ENCODE measurements at places on chromosomes 4 and X. TPM values are rescaled to one million over a fixed set of nuclear protein-coding genes. Genes with fewer than 3 reads are reported as not detected.
A peak's percentile ranks its signal among the peaks of the same experiment; 100 is the strongest.

- H3K4me3 ChIP-seq = no peak overlapping the region
- no peak overlapping the region for H3K27ac ChIP-seq
- H3K4me1 ChIP-seq = no peaks in the 10 kb centered on the region
- H3K27me3 ChIP-seq = no peaks in the 10 kb centered on the region
These were observed 49.2 kb downstream of the CRLF2 start for GRCh38 chrX:1163231-1163630.

DNA sequence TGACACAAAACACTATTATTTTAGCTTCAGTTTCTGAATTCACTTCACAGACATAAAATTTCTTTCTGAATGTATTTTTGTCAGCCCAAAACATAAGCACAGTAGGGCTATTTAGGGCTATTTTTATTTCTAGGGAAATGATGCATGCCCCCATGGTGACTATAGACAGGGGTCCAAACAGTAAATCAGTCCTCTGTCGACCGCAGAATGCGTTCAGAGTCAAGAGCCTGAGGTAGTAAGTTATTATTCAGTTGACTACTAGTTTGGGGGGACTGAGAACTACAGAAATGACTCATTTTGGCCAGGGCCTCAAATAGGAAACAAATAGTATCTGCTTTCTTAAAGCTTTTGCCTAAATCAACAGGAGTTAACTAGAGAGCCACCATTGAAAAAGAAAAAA, 414.4 kb downstream of the AFF2 start:
- H3K4me3 ChIP-seq = no peak overlapping the region
- H3K27ac ChIP-seq = no peak overlapping the region
- no peaks in the 10 kb centered on the region for H3K36me3 ChIP-seq
- no peaks in the 10 kb centered on the region for H3K27me3 ChIP-seq

- peaks cover 15% of the 10 kb centered on the region for H3K4me1 ChIP-seq
- DNase-seq = no peak
- no peak overlapping the region for H3K27ac ChIP-seq
- H3K4me3 ChIP-seq = no peak overlapping the region
These were observed 2.2 kb downstream of the AIMP1 start for GRCh38 chr4:106318511-106318910.

DNA sequence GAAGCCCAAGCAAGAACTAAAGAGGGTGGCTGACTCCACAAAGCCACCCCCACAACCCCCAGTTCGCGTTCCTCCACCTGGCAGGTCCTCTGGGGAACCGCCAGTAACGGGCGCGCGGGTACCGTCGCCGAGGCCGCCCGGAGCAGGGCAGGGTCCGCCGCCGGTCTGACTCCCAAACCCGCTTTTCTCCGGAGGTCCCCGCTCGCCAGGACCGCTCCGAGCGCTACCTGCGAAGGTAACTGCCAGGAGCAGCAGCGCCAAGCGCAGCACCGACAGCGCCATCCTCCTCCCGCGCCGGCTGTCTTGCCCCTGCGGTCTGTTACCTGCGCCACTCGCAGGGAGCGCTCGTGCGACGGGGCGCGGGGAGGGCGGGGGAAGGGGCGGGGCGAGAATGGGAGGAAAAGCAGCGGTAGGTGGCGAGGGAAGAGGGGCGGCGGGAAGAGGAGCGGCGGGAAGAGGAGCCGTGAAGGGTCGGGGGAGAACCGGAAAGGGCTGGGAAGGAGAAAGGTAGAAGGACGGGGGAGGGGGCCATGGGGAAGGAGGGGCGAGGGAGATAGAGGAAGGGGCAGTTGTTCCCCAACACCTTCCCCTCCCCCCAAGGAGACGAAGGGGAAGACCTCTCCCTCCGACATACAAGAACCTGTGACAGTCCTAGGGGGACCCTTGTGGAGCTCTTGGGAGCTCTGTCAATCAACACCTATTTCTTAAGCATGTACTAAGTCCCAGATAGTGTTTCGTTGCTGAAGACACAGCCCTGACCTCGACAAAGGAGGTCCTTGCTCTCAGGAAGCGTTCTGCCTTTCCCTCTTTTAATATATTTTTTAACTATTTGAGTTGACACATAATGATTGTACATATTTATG, at the start of gene SPINK2:
Gene SPINK2, minus strand, starts transcription at position 321 of the 863 bp plus-strand sequence. Its CDS starts 39 bp downstream, at position 282.
- H3K4me3 ChIP-seq = peak within 1 kb of the TSS; percentile 54
- no peak within 1 kb of the TSS for H3K27ac ChIP-seq
- peaks cover 8% of the 10 kb centered on the region for H3K4me1 ChIP-seq

GRCh38 chrX:13428053-13428786, 108.4 kb upstream of the ATXN3L start:
- H3K4me1 ChIP-seq = peaks cover 20% of the 10 kb centered on the region
- H3K36me3 ChIP-seq = no peaks in the 10 kb centered on the region
- peak overlapping the region; percentile 88 for H3K27ac ChIP-seq
- no peaks in the 10 kb centered on the region for H3K27me3 ChIP-seq

GRCh38 chr4:16496501-16496900, 270.2 kb upstream of the TAPT1 start:
- no peak overlapping the region for H3K27ac ChIP-seq
- H3K4me3 ChIP-seq = no peak overlapping the region
- H3K36me3 ChIP-seq = no peaks in the 10 kb centered on the region
- no peaks in the 10 kb centered on the region for H3K27me3 ChIP-seq

DNA sequence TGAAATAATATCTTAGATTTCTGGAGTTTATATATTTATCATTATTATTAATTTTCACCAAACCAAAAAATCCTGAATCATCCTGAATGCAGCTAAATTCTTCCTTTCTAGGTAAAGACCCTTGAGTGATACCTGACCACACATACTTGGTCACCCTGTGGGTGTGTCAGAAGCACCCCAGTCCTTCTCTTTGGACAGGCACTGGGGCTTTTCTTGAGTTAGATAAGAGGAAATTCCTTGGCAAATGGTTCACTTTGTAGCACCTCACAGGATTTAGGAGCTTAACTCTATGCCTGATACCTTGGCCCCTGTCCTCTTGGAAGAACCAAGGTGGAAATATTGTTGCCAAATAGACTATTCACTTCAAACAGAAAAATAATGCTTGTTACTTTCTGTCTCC, 69.6 kb upstream of the PNPLA4 start:
- H3K4me3 ChIP-seq = no peak overlapping the region
- H3K27me3 ChIP-seq = no peaks in the 10 kb centered on the region
- H3K27ac ChIP-seq = no peak overlapping the region

- no peak for DNase-seq
- H3K27ac ChIP-seq = no peak overlapping the region
- H3K4me3 ChIP-seq = no peak overlapping the region
- H3K27me3 ChIP-seq = no peaks in the 10 kb centered on the region
- no peaks in the 10 kb centered on the region for H3K36me3 ChIP-seq
These were observed 73.7 kb downstream of the BEND2 start for GRCh38 chrX:18146954-18147353.

DNA sequence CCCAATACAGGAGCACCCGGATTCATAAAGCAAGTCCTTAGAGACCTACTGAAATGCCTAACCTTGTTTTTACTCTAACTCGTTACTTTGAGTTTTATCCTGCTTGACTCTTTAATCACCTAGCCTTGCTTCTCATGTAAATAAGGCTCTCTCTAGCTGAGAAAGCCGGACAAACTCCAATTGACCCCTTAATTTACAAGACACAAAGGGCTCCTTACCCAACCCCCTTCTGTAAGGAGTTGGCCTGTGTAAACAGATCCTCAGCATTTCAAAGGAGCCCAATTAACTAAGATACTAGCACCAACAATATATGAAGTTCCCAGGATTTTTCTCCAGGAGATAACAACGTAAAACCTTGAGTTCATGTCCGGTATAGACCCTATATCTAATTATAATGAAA, 61.7 kb downstream of the CT47B1 start:
- H3K4me3 ChIP-seq = no peak overlapping the region
- no peaks in the 10 kb centered on the region for H3K27me3 ChIP-seq
- DNase-seq = no peak
- no peaks in the 10 kb centered on the region for H3K4me1 ChIP-seq
- H3K27ac ChIP-seq = no peak overlapping the region

DNA sequence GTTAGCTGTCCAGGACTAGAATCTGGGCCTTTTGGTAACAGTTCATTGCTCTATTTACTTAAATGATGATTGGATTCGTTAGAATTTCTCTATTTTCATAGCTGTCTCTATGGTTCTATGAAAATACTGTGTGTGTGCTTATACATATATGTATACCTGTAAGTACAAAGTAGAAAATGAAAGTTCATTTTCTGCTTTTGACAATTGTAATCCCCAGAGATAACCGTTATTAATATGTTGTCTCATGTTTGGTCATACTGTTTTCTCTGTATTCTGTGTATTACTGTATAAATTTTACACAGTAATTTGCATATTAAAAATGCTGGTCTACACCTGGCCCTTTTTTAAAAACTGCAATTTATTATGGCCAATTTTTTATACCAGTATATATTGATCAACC, 55.4 kb downstream of the CLCN3 start:
- DNase-seq = no peak
- H3K36me3 ChIP-seq = no peaks in the 10 kb centered on the region
- no peak overlapping the region for H3K4me3 ChIP-seq
- no peak overlapping the region for H3K27ac ChIP-seq
- no peaks in the 10 kb centered on the region for H3K27me3 ChIP-seq
- H3K4me1 ChIP-seq = no peaks in the 10 kb centered on the region

GRCh38 chrX:70279081-70279480, 2.9 kb upstream of the RAB41 start:
- H3K4me1 ChIP-seq = no peaks in the 10 kb centered on the region
- H3K27me3 ChIP-seq = no peaks in the 10 kb centered on the region
- no peak overlapping the region for H3K27ac ChIP-seq
- H3K4me3 ChIP-seq = no peak overlapping the region
- no peaks in the 10 kb centered on the region for H3K36me3 ChIP-seq
- no peak for DNase-seq

DNA sequence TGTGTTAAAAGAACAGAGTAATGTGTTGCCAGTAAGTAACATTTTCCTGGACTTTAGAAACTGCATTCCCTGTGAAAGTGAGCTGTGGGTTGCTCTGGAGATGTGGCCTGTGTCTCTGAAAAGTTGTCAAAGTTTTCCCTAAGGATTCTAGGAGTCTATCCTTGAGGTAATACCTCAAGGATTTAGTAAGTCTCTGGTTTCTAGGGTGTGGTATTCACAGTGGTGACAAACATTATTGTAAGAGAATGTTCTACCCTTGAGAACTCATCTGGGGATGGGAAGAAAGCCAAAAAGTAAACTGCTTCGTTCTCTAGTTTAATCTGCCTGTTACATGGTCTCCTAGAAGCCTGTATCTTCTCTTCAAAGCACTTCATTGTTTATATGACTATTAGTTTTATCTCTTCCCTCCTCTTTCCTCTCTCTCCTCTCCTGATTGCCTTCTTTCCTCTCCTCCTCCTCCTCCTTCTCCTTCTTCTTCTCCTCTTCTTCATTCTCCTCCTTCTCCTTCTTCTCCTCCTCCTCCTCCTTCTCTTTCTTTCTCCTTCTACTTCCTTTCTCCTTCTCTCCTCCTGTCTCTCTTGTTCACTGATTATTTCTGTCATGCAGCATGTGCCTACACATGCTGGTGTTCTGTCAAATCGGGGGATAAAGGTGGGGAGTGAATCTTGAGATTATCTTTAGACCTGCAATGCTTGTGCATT, 321.3 kb downstream of the PTTG2 start:
- DNase-seq = no peak
- H3K27ac ChIP-seq = no peak overlapping the region
- no peak overlapping the region for H3K4me3 ChIP-seq
- peaks cover 6% of the 10 kb centered on the region for H3K4me1 ChIP-seq
- no peaks in the 10 kb centered on the region for H3K36me3 ChIP-seq

DNA sequence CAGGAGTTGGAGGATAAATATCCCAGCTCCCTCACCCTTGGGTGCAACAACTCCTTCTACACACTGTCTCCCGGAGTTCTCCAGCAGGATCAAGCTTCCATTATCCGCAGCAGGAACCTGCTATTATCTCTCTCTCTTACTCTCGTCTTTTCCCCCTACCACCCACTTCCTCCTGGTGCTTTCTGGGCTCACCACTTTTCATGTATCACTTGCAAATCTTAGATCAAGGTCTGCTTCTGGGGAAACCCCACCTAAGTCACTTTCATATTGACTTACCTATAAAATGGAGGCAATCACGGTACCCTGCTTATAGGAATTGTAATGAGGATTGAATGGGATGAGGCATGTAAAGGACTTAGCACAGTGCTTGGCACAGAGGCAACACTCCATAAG, 589.5 kb downstream of the BCOR start:
- H3K27ac ChIP-seq = no peak overlapping the region
- no peaks in the 10 kb centered on the region for H3K4me1 ChIP-seq
- H3K27me3 ChIP-seq = no peaks in the 10 kb centered on the region
- no peaks in the 10 kb centered on the region for H3K36me3 ChIP-seq

DNA sequence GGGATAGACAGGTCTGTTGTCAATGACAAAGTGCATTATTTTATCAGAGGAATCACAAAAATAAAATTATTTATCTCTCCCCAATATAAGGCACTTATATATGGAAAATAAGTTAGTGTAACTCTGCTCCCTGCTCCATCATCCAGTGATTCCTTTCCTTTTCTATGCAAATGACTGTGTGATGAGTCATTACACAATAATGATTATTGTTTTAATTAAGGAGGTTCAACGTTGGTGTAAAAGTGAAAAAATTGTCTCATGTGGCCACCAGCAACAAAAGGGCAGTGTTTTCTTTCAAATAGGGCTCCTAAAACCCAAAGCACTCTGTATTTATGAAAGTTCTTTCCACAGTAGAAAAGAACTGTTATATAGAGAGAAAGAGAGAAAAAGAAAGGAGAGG, 16.7 kb downstream of the SLC7A11 start:
- no peaks in the 10 kb centered on the region for H3K27me3 ChIP-seq
- no peak overlapping the region for H3K27ac ChIP-seq
- H3K36me3 ChIP-seq = no peaks in the 10 kb centered on the region
- H3K4me3 ChIP-seq = no peak overlapping the region

DNA sequence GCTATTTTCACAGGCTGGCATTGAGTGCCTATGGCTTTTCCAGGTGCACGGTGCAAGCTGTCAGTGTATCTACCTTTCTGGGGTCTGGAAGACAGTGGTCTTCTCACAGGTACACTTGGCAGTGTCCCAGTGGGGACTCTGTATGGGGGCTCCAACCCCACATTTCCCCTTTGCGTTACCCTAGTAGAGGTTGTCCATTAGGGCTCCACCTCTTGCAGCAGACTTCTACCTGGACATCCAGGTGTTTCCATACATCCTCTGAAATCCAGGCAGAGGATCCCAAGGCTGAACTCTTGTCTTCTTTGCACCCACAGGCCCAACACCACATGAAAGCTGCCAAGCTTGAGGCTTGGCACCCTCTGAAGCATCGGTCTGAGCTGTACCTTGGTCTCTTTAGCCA, 735.7 kb upstream of the INTU start:
- no peaks in the 10 kb centered on the region for H3K27me3 ChIP-seq
- H3K4me3 ChIP-seq = no peak overlapping the region
- no peaks in the 10 kb centered on the region for H3K36me3 ChIP-seq
- peaks cover 6% of the 10 kb centered on the region for H3K4me1 ChIP-seq
- DNase-seq = no peak
- H3K27ac ChIP-seq = no peak overlapping the region

- no peak overlapping the region for H3K4me3 ChIP-seq
- no peaks in the 10 kb centered on the region for H3K36me3 ChIP-seq
- H3K4me1 ChIP-seq = peaks cover 3% of the 10 kb centered on the region
- no peak for DNase-seq
These were observed 10.0 kb downstream of the ART3 start for GRCh38 chr4:76084542-76084941.

GRCh38 chrX:123331859-123332258, 147.8 kb downstream of the GRIA3 start:
- no peak for DNase-seq
- no peak overlapping the region for H3K27ac ChIP-seq
- H3K4me1 ChIP-seq = no peaks in the 10 kb centered on the region
- H3K4me3 ChIP-seq = no peak overlapping the region
- H3K36me3 ChIP-seq = no peaks in the 10 kb centered on the region

The ARR3 gene
- polyA plus RNA-seq = not detected

The DUX4 gene
- not detected for polyA plus RNA-seq

The TMEM131L gene
- 9.3 TPM for polyA plus RNA-seq

The PRRG3 gene
- polyA plus RNA-seq = not detected

The H2BW1 gene
- not detected for polyA plus RNA-seq

The RS1 gene
- not detected for polyA plus RNA-seq
